ENCODE measurements at places on chromosomes 2 and 18.

GRCh38 chr2:162072181-162072702, 1.8 kb downstream of the DPP4 start:
- DNase-seq = no peak

- no peak for DNase-seq
Measured at GRCh38 chr2:169716938-169717690, 16.5 kb upstream of the KLHL23 start.

DNA sequence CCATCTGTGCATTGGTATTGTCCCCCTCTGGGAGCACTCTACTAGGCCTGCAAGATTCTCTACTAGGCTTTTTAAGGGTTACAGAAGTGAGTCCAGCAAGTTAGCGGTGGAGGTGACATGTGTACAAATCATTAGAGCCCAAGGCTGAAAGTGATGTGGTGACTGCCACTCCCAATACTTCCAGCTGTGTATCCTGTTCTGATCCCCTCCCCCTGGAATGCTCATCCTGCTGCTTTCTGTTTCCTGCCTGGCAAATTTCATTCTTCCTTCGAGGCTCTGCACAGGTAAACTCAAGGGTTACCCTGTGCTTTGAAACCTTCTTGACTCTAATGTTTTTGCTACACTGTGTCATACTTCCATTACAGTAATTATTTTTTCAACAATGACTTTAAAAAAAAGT, 258.5 kb upstream of the REV1 start:
- no peak for DNase-seq

GRCh38 chr2:48369971-48370370, 160.0 kb upstream of the STON1 start:
- DNase-seq = no peak

GRCh38 chr2:158103411-158104012, 1.8 kb downstream of the UPP2 start:
- DNase-seq = no peak

GRCh38 chr18:13191031-13191430, 27.5 kb upstream of the LDLRAD4 start:
- no peak for DNase-seq

DNA sequence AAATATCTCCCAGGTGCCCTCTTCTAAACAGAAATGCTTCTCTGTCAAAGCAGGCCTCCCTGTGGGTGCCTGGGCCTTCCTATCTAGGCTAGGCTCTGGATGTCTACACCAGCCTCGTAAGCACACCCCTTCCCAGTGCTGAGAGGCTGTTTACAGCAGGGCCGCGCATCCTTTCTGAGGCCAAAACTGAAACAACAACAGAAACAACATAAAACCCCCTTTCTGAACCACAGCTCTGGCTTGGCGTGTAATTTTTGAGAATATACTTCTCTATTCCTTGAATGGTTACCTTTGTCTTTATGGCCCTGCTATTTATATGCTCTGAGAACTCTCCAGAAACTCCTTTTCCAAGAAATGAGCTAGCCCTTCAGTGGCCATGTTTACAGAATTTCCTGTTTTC, 118.4 kb downstream of the BCL2L11 start:
- DNase-seq = peak; percentile 48

GRCh38 chr18:79336556-79337142, 59.1 kb upstream of the NFATC1 start:
- no peak for DNase-seq

DNA sequence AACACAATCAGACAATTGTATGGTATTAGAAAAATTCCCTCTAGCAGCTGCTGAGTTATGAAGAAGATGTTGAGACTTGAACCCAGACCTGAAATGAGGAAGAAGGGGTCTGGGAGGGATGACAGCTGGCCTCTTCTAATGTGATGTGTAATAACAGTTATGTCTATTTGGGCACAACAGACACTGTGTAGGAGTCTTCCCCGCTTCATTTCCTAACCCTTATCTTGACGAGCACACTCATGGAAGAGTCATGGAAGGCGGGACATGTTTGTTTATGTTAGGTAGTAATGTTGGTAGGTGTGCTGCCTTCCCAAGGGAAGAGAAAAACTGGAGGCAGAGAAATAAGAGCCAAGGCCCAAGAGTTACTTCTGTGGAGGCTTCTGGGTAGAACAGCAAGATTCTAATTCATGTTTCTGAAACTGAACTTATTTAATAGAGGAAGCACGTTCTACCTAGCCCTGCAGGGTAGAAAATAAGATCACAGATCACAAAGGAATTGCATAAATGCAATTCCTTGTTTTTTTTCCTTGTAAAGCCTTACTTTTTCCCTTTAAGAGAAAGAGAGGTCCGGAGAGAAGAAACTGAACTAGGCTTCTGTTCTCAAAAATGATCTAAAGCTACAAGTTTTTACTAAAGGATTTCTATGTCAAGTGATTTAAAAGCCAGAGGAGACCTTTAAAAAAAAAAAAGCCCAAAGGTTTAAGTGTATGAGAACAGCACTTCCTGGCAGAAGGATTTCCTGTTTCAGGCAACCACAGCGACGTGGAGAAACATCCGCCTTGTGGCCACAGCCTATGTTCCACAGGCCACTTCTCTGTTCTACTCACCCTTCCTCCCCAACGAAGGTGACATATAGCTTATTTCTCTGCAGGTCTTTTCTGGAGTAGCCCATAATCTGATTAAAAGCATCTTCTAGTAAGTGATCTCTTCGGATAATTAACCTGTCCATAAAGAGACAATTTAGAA, 68.5 kb upstream of the STK17B start:
- DNase-seq = peak; percentile 70

- no peak for DNase-seq
Measured at GRCh38 chr2:19577723-19578122, 219.3 kb upstream of the OSR1 start.

- DNase-seq = no peak
Measured at GRCh38 chr2:70261501-70261900, 3.6 kb downstream of the PCYOX1 start.

DNA sequence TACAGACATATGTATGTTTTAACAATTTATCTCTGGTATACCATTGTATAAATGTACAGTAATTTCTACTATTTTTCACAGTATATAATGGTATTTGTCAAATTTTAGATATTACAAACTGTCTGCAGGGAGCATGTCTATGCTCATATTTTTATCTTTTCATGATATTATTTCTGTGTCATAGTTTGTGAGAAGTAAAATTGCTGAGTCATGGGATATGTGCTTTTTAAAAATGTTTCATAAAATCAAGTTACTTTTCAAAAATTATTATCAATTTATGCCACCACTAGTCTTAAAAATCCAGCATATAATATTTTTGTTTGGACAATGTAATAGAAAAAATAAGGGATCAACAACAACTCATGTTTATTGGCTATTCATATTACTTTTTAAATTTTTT, 9.1 kb upstream of the ZNF804A start:
- DNase-seq = no peak

DNA sequence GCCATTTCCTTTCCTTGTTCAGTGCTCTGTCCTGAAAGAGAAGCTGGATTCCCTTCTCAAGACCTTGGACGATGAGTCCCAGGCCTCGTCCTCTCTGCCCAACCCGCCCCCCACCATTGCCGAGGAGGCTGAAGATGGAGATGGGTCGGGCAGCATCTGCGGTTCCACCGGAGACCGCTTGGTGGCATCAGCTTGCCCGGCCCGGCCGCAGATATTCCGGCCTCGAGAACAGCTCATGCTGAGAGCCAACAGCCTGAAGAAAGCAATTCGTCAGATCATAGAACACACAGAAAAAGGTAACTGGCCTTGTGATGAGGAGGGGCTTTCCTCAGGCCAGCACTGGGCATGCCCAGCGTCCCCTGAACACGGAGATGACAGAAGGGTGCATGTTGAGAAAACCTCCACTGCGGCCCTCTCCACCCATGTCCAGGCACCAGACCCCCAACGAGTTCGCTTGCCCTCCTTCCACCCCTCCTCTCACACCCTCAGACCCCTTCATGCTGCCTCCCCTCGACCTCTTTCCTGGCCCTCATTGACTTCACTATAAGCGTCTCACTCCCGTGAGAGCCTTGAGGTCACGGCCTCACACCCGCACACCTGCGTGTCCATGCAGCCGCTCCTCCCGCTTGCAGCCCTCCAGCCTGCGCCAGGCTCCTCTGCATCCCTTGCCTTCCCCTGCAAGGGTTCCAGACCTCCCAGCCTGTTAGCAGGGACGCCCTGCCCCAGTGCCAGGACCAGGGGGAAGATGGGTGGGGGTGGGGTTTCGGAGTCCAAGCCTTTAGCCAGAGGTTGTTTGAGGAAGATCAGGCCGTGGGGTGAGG, 95.0 kb downstream of the DGKD start:
- DNase-seq = no peak

DNA sequence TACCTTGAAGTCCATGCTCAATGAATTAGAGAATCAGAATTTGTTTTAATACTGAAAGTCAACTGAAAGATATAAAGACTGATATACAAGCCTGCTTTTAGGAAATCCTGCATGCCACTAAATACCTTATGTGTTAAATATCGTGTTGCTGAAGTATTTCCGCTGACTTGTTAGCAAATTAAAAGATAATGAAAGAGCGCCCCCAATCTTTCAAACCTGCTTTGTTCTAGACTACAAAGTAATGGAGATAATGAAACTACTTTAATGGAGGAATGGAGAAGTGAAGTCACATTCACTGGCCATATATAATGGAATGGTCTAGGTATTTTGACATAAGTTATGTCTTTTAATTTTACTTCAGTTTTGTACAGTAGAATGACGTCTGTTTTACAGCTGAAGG, 95.7 kb downstream of the ASXL3 start:
- DNase-seq = no peak

GRCh38 chr2:129117434-129117833, 798.8 kb upstream of the HS6ST1 start:
- DNase-seq = no peak

DNA sequence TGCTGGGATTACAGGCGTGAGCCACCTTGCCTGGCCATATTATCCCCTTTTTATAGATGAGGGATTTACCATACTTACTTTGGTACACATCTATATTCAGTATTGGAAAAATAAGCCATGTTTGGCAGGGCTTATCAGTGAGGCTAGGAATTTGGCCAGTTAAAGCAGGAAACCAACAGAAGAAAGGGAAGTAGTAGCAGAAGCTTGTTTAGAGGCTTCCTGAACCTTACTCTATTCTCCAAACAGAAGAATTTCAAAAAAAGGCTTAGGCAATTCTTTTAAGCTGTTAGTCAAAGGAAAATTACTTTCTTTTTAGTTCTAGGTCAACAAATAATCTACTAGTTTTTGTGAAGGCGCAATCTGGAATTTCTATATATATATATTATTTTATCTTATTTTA, 3.2 kb upstream of the GLS start:
- no peak for DNase-seq

DNA sequence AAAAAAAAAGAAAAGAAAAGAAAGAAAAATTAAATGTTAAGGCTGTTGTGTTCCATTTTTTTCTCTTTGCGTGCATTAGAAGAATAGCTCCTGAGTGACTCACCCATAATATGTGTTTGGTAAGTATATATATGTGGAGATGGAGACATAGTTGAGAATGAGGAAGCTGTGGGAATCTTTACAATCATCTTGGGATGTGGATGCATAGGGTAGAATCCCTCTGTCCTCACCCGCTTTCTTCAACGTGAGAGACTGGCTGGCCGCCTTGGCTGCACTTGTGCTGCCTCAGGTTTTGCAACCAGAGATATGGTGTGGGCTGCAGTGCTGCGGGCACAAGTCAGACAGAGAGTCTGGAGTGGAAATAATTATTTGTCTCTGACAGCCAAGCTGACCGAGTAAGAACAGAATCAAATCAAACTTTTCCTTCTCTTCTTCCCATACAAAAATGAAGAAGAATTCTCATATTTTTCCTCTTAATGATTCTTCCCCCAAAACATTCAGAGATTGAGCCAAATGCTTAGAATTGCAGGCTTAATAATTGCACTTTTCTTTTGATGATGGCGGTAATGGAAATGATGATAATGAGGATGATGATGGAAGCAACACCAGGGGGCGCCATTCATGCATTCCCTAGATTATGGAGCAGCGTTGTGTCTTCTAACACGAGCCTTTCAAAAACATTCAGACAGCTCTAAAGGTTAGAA, 48.5 kb downstream of the SERPINB7 start:
- DNase-seq = no peak

- no peak for DNase-seq
Measured at GRCh38 chr2:99700482-99701398, 210.9 kb upstream of the REV1 start.

DNA sequence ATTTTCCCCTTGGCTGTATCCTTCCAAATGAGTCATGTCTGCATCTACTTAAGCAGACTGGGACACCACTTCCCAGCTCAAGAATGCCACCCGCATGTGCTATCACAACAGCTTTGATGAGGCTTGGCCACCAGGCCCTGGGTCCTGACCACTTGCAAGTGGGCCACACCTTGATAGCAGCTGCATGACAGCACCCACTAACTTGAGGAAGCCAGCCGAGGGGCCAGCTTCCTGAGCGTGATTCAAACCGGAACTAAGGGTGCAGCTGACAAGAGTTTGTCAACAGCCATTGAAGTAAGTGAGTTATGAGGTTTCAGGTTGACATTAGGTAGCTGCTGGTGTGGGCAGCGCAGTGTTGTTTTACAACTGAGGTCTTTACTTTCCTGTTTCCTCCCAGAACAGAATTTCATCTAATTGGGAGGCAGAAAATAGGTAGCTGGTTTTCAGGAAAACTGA, 54.4 kb downstream of the EPHA4 start:
- peak; percentile 54 for DNase-seq

DNA sequence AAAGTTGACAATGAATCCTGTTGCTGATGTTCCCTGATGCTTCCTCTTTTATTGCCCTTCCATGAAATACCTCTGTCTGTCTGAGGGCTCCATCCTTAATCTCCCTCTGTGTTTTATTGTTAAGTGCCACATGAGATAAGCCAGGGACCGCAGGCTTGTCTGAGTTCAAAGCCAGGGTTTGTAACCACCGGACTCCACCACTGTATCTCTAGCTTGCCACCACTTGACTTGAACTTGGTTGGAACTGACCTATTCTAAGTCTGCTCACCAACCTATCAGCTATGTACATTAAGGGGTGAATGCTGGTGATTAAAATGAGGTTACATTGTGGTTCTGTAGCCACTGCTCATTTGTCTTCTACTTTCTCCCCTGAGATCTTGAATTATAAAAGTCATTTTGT, 328.5 kb upstream of the ZEB2 start:
- DNase-seq = no peak

GRCh38 chr2:131039908-131040660, 53.2 kb downstream of the FAM168B start:
- peak; percentile 48 for DNase-seq

GRCh38 chr18:321865-322467, 54.1 kb upstream of the THOC1 start:
- DNase-seq = no peak

GRCh38 chr2:218332920-218333645, 23.6 kb upstream of the CATIP start:
- DNase-seq = no peak

DNA sequence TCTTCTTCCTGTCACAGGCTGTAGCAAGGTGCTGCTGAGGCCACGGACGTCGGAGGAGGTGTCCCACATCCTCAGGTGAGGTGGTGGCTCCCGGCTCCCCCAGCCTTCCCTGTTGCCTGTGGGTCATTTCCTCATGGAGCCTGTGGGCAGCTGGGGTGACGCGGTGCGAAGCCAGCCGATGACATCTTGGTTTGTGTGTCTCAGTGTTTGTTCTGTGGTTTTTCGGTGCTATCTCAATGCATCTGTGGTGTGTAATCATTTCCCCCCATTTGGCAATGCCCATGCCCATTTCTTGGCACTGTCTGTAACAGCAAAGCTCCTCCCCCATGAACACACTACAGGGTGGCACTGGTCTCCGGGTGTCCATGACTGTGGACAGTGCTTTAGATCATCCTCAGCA, 6.6 kb downstream of the D2HGDH start:
- peak; percentile 56 for DNase-seq

- DNase-seq = no peak
Measured at GRCh38 chr2:50318147-50318546, 713.8 kb downstream of the NRXN1 start.

- DNase-seq = no peak
Measured at GRCh38 chr18:27699137-27699536, 477.8 kb downstream of the CDH2 start.
